Tibial artery (tissue), 4 donors: ENCODE measurements at places on chromosomes 2 and 18.

- DNase-seq: no peak
These were observed 92.3 kb upstream of the UPP2 start for GRCh38 chr2:158009399-158009798.

- DNase-seq: no peak
These were observed 63.1 kb downstream of the ASXL3 start for GRCh38 chr18:33641141-33641540.

DNA sequence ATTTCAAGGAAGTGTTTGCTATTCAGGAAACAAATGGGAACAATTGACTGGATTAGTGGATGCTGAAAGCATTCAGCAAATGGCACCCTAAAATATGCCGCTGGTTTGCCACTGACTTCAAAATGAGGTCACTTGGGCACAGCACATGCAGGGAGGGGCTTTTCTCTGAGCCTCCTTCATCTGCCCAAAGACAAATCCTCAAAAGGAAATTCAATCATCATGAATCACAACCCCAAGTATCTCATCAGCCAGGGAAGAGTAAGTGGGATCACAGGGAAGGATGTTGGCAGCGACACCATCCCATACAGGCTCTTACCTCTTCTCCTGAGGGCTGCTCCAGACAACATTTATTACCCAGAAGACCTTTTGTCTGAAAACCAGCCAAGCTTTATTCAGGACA, 14.4 kb upstream of the SP140L start:
- no peak for DNase-seq

- no peak for DNase-seq
These were observed 756.6 kb downstream of the RNF144A start for GRCh38 chr2:7673853-7674252.

DNA sequence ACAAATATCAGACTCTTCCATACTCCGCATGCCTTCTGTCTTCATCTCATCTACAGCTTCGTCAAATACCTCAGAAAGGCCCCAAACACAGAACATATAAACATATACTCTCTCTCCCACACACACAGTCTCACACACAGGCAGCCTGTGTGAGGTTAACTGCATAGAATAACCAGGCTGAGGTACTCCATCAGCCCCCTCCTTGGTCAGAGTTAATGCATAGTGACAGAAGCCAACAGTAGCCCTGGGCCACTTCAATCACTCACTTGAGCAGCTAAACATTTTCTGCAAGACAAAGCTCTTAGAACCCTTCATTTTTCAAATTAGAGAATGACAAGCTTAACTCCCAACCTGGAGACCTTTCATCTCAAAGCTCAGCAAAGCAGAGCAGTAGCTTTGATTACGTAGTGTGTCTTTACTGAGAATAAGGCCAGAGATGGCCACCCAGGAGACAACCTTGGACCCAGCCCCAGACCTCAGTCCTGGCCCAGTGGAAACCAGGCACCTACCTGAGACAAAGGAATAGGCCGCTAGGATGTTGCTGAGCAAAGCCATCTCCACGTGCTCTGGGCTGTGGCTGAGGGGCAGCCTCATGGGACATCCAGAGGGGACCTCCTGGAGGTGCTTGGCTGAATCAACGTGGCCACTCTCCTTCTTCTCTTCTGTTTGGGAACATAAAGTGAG, 43.0 kb downstream of the EVA1A start:
- DNase-seq: no peak

DNA sequence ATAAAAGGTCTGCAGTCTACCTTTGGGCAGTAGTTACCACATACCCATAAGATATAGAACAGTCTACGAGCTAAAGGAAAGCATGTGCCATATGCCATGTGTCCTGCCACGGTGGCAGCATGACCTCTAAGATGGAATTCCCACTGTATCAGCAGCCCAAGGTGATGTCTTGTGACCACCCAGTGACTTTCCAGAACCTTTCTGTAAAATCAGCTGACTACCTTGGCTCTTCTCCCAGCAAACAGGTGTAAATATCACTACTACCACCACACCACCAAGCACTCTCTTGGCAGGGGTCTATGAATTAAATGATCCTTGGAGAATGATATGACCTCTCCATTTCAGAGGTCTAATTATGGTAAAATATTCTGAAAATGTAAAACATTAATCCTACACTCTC, 99.6 kb downstream of the METTL8 start:
- DNase-seq: no peak

DNA sequence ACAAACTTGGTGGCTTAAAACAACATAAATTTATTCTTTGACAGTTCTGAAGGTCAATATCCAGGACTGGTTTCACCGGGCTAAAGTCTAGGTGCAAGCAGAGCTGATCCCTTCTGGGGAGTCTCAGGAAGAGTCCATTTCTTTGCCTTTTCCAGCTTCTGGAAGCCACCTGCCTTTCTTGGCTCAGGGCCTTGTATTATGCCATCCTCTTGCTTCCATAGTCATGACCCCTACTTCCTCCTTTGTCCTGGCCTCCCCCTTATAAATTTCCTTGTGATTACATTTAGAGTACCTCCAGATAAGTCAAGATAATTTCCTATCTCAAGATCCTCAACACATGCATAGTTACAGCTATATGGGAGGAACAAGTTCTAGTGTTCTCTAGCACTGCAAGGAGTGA, 1089.5 kb downstream of the LRP1B start:
- DNase-seq: no peak

GRCh38 chr2:157784823-157785175, 91.3 kb downstream of the ACVR1 start:
- no peak for DNase-seq

DNA sequence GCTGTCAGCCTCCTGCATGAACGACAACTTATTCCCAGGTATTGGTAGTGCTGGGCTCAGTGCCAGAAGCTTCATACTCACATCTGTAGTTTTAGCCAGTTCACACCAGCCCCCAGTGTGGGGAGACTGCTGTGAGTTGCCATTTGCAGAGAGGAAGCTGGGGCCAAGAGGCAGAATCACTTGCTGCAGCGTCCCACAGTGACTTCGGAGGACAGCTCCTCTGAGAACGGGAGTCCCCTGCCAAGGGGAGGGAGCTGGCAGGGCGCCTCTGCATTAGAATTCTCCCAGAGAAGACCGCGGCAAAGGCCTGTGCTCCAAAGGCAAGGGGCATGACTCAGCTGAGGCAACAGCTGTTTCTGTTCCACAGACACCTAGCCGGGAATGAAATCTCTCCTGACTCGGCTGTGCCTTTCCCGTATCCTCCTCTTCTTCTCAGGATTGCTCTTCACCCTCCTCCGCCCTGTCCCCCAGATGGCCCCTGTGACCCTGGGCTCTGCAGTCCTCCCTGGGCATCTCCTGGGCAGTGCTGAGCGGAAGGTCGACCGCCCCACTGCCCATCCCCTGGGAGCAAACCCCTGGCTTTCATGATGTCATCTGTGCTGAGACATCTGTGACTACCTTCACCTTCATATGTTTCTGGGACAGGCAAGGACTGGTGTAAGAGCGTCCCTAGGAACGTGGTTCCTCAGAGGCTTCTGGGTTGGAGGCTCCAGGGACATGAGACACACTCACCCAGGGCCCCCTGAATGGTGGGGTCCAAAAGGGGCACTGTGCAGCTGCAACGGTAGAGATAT, 18.0 kb downstream of the MAL start:
- peak; percentile 76 for DNase-seq

GRCh38 chr2:6834163-6834562, 31.5 kb downstream of the CMPK2 start:
- DNase-seq: no peak

DNA sequence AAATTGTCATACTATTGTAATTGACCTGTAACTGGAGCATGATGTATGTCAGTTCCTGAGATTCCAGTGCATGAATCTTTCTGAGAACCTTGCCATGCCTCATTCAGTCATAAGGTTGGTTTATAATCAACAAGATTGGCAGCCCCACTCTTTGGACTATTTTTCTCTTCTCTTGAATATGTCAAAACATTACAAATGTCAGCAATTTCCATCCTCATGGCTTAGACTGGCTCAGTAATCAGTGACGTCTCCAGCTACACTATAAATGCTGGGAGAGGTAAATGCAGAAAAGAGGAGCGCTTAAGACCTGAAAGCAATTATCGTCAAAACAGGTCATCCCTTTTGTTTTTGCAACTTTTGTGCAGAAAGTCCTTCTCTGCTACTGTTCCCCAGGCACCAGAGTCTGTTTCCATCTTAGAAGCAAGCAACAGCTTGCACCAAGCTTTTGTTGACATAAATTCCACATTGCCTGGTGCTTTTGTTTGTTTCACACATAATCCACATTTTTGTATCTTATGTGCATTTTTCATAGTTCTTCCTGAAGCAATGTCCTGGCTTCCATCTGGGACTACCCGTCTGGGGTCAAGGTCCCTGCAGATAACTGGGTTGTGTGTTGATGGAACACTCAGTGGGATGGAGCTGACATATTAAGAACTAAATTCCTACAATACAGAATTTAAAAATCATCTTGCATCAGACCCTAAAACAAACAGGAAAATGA, 149.8 kb downstream of the OSR1 start:
- DNase-seq: no peak

- DNase-seq: peak; percentile 64
These were observed 8.2 kb downstream of the CAPN10 start for GRCh38 chr2:240594511-240595380.

GRCh38 chr18:49321797-49322461, 138.5 kb downstream of the DYM start:
- no peak for DNase-seq

GRCh38 chr18:24995056-24995455, 356.9 kb downstream of the ZNF521 start:
- no peak for DNase-seq

DNA sequence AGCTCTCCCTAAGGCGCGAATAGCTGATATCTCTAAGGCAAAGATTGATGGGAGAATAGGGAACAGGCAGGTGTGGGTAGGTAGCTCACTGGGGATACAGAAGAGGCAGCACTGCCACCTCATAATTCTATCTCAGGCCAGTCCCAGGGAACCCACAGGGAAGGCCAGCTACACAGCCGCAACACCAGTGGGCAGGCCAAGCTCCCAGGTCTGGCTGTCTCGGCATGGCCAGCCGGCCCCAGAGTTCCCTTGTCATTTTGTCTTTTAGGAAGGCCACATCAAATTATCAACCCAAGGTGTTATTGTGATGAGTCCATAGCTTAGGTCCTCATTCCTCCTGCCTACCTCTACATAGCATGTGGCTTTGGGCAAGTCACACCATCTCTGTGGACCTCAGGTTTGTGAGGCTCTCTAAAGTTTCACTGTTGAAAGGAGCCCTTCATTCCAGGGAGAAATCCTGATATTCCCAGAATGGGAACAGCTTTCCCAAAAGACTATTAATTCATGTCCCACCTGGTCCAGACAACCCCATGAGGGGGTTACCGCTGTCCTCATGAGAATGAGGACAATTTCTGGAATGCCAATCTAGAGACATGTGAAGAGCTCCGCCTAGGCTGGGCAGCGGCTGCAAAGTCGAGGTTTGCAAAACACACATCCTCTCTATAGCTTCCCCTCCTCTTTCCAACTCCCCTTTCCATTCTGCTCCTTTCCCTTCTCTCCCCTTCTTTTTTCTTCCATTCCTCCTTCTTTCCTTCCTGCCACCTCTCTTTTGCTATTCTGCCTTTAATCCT, 287.1 kb upstream of the ID2 start:
- no peak for DNase-seq

DNA sequence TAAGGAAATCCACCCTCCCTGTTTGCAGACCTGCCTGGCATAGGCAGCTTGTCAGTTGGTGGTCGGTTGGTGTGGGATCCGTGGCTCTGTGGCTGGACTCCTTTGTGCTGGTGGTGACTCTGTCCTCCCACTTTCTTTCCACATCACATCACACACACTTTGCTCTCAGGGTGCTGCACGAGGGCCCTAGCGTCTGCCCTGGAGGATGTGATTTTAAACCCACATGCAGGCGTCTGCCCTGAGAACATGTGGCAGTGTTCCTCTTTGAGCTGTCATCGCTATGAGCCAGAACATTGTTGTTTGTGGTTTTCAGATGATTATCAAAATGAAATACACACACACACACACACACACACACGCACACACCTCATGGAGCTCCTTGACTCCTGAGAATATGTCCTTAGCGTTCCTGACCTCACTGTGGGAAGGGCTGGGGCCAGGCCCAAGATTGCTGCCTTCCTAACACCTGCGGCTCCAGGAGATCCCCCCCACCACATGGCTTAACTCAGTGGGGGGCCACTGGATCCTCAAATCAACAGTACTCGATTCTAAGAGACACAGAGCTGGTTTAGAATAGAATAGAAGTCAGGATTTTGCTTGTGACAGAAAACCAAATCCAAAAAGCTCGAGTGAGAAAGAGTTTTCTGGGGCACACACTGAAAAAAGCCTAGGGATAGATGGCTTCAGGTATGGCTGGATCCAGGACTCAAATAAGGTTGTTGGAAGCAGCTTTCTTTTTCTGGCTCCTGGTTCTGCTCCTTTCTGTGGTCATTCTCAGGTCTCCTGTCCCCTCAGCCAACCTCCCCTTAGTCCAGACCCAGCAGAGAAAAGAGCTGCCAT, 54.8 kb downstream of the RTP5 start:
- DNase-seq: no peak

DNA sequence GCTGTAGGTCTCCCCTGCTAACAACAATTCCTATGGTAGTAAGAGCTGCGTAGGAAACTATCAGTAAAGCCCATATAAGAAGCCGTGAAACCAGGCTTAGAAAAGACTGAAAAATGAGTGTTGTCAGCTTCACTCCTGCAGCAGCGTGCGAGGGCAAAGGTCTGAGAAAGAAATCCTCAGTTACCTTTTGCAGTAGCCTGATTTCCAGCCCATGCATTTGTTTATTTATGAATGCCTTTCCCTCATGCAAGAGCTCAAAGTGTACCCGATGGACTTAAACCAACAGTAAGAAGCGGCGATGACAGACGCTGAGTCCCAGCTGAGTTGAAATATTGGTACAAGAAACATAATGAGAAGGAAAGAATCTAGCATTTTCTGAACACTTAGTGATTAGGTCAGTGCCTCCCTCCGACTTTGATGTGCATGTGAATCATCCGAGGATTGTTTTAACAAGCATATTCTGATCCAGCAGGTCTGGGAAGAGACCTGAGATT, 15.0 kb upstream of the POLI start:
- no peak for DNase-seq

DNA sequence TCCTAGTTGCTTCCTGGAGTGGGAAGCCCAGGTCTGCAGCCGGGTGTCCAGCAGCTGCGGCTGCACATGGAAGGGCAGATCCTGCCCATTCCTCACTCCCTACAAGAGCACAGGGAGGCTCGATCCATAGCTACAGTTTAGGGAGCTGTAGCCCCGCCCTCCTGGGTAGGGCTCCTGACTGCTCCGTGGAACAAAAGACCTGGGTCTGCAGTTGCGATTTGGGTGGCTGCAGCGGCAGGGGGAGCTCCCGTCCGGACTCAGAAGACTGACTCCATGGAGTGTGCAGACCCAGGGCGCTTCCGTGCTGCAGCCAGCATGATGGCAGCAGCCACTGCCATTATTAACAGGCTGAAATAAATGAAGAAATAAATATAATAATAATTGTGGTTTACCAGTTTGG, 157.3 kb downstream of the CTNNA2 start:
- no peak for DNase-seq

DNA sequence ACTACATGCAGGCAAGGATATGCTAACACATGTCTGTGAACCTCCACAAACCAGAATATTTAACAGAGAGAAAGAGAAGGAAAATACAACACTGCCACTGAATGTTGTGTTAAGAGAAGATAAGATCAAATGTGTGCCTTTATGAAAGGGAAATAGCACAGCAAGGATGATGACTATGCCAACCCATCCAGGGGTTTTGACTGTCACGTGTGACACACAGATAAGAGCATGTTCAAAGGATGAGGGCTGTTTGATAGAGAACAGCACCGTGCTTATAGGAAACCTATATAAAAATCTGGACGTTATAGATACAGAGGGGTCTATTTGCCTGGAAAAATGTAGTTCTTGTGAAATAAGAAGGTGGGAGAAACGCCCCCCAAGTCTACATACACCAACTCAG, 911.8 kb downstream of the CPS1 start:
- DNase-seq: no peak
